ENCODE measurements at places on chromosomes 6 and 20.

- no peak for DNase-seq
Observed at GRCh38 chr6:139017227-139017626, 11.3 kb upstream of the ABRACL start.

DNA sequence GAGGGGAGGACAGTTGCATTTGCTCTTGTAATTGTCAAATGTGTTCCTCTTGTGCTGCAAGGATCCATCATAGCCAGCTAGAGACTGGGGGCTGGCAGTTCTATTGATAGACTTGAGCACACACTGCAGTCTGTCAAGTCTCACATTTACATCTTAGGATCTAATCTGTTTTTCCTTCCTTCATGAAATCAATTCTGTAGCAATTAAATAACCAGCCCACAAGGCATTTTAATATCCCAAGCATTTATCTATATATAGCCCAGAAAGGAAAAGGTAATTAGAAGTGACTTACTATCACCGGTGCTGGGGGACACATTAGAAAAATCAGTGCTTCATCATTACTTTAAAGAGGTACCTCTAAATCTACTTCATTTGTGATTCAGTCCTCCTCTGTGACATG, 143.0 kb upstream of the STXBP5 start:
- no peak for DNase-seq

DNA sequence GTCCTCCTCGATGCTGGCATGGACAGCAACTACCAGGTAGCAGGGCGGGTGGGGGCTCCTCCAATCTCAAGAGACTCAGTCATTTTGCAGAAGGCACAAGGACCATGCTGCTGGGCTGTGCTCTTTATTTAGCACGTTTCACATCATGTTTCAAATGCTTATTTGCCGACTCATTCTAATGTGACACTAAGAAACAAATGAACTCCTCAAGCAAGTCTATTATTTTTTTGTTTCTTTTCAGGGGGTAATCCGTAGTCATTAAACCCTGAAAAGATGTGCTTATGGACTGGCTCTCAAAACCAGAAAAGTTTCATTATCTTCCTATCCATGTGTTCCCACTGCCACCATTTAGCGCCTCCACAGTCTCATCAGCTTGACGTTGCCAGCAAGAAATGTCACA, 92.9 kb downstream of the ANKS1A start:
- DNase-seq, result no peak

- DNase-seq, result no peak
Observed at GRCh38 chr6:164252291-164252690, 837.8 kb downstream of the QKI start.

DNA sequence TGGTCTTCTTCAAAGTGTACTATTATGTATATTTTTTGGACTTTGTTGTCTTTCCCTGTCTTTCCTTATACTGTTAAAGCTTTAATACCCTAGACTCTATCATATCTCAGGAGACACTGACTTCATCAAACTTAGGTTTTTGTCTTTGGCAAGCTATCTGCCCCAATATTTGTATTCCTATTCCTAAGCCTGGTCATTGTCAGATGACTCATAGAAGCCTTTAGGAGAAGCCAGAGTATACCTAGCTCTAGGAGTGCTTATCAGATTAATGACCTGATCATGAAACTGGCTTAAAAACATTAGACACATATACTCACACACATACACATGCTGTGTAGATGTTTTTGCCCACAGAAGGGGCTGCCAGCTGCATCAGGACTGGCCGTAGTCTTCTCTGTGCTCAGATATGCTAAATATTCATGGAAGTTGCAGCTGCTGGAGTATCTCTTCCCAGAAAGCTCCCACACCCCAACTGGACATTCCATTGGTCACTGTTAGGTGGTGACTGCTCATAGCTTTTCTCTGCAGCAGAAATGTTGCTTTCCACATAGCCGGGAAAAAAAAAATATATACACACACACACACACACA, 102.0 kb downstream of the ANKS1A start:
- no peak for DNase-seq

DNA sequence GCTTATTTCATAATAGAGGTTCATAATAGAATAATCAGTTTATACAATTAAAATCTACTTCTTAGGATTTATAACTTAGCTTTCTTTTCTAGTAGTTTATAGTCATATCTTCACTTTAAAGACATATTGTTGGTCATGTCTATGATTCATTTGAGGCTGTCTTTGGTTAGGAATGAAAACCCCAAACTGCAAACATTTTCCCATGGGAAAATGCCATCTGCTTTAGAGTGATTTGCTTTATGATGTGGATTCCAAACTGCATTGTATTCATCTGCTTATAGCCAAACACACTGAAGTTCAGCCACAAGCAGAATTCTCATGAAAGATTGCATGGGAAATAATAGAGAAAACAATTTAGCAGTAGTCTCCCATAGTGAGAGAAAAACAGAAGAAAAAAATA, 128.0 kb downstream of the RFPL4B start:
- DNase-seq, result peak; percentile 76

GRCh38 chr6:117976030-117976651, 69.1 kb downstream of the SLC35F1 start:
- peak; percentile 53 for DNase-seq

DNA sequence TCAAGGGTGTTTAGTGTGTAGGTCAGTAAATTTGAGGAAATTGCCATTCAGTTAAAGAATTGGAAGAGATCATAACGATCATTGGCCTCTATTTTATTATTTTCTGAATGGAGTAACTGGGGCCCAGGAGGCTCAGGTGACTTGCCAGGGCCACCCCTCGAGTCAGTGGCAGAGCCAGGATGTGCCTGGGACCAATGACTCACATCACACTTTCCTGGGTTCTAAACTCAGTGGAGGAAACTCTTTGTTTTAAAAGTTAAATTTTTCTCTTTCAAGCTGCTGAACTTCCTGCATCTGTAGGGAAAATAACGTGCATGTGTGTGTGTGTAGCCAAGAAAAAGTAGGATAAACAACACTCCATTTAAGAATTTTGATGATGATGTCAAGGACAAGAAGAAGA, 135.5 kb downstream of the MYLK4 start:
- no peak for DNase-seq

- DNase-seq, result peak; percentile 45
Observed at GRCh38 chr20:63116412-63117106, 99.4 kb downstream of the YTHDF1 start.

- DNase-seq, result no peak
Observed at GRCh38 chr20:52965819-52966218, 6.3 kb upstream of the TSHZ2 start.

DNA sequence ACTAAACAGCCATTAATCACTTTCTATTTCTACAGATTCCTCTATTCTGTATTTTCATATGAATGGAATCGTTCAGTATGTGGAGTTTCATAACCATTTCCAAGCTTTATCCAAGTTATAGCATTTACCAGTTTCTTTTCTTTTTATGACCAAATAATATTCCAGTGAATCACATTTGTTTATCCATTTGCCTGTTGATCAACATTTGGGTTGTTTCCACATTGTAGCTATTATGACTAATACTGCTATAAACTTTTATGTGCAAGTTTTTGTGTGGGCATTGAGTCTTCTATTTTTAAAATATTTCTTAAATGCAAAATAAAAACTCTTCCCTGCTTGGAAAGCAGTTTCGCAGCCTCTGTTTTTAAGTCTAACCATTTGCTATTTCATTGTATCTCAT, 336.4 kb upstream of the OPRM1 start:
- DNase-seq, result no peak

- DNase-seq, result no peak
Observed at GRCh38 chr6:147789430-147789947, 281.0 kb downstream of the SAMD5 start.

- no peak for DNase-seq
Observed at GRCh38 chr6:41645007-41645618, 6.8 kb downstream of the MDFI start.

GRCh38 chr6:21222656-21223055, 370.9 kb upstream of the SOX4 start:
- peak; percentile 92 for DNase-seq

- no peak for DNase-seq
Observed at GRCh38 chr20:53952528-53953096, 117.8 kb downstream of the BCAS1 start.

DNA sequence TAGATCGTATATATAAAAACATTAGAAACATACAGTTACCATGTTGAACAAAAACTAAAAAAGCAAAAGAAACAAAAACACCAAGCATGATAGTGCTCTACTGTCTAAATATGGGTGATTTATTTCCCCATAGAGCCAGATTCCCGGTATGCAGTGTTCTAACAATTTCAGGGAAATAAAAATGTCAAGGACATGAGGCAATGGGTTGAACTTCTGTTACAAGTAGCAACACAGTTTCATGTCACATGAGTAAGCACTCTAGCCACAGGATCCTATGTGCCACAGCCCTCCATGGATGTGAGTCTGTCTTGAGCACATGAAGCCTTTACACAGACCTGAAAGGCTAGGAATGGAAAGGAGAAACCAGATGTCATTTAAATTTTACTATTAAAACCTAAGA, 96.0 kb downstream of the MAP3K5 start:
- no peak for DNase-seq

- DNase-seq, result no peak
Observed at GRCh38 chr6:134015719-134016557, 36.5 kb downstream of the SLC2A12 start.

- DNase-seq, result no peak
Observed at GRCh38 chr6:136701045-136701444, 91.2 kb downstream of the MAP3K5 start.

- DNase-seq, result peak; percentile 94
Observed at GRCh38 chr20:1946762-1947534, 46.9 kb downstream of the PDYN start.

GRCh38 chr6:82989736-82990290, 75.8 kb downstream of the UBE3D start:
- DNase-seq, result no peak

- DNase-seq, result no peak
Observed at GRCh38 chr6:41430875-41431274, 95.5 kb downstream of the NCR2 start.

DNA sequence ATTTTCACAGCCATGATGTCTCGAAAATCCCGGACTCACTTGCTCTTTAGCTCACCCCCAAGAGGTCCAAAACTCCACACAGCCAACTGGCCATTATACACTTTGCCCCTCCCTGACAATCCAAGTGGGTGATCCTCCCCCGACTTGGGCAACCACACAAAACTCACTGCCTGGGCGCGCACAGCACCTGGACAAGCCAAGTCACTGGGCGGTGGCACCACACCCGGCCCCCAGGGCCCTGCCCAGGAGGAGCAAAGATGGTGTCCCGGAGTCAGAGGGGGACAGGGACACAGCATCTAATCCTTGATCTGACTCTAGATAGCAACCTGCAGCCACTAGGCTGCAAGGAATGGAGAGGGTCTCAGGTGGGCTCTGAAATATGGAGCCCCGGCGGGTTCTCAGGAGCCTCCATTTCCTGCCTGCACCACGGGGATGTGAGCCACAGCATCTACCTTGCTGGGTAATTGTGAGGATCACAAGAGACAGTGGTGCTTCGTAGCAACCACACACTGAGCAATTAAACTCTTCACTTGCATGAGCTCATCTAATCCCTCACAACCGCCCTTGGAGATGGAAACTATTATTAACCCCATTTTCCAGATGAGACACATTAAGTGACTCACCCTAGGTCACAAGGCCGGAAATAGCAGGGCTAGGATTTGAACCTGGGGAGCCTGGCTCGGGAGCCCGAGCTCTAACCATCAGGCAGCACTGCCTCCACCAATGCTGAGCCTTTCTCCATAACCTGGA, 66.6 kb downstream of the BMP7 start:
- no peak for DNase-seq

DNA sequence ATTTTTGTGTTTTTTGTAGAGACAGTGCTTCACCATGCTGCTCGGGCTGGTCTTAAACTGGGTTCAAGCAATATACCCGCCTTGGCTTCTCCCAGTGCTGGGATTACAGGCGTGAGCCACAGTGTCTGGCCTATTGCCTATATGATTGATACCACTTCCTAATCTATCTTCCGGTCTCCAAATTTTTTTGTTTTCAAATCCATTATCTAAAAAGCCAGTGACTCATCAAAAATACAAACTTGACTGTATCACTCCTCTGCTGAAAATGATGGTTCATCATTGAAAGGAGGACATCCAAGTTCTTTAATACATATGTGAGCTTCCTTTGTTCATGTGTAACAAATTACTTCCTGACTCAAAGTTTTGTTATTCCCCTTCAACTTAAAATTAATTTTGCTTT, 35.5 kb downstream of the FAM8A1 start:
- DNase-seq, result no peak

DNA sequence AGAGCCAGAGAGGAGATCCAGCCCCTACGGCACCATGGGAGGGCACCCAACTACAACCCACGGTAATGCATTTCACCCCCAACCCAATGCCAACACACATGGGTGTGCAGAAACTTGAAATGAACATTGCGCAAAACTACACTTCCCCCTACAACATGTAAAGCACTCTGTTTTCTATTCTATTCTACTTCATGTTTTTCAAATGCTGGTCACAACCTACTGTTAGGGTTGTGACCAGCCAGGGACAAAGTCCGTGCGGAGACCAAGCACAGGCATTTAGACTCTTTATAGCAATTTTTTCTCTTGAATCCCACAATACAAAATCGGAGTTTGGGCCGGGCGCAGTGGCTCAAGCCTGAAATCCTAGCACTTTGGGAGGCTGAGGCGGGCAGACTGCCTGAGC, 90.6 kb downstream of the MRPL14 start:
- DNase-seq, result no peak

GRCh38 chr6:113246186-113246585, 611.0 kb upstream of the MARCKS start:
- DNase-seq, result no peak

DNA sequence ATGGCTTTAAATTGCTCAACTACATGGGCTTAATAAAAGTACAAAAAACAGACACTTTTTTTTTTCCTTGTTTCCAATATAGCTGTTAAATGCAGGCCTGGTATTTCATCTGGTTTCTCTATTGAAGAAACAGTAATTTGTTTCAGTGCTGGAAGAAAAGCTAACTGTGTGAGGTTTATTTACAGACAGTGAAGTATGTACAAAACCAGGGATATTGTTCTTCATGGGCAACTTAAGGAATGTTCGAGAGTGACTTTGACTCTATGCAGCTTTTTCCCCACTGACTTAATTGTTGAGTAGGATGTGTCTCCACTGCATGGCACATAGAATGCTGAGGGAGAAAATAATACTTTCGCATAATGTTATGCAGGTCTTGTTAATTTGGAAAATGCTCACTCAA, 31.0 kb upstream of the PRL start:
- no peak for DNase-seq

DNA sequence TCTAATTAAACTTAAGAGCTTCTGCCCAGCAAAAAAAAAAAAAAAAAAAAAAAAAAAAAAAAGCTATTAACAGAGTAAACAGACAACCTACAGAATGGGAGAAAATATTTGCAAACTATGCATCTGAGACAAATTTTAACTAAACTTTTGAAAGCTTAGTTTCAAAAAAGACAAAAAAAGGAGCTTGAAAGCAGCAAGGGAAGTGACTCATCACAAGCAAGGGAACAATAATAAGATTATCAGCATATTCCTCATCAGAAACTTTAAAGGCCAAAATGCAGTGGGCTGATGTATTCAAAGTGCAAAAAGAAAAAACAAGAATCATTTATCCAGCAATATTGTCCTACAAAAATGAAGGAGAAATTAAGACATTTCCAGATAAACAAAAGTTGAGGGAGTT, 158.6 kb downstream of the RNF144B start:
- no peak for DNase-seq
